MV-4-11 (cell line): ENCODE measurements at places on chromosomes 16 and 17.

GRCh38 chr17:37789771-37790541 lies 45.1 kb upstream of the HNF1B start:
- DNase-seq = no peak

DNA sequence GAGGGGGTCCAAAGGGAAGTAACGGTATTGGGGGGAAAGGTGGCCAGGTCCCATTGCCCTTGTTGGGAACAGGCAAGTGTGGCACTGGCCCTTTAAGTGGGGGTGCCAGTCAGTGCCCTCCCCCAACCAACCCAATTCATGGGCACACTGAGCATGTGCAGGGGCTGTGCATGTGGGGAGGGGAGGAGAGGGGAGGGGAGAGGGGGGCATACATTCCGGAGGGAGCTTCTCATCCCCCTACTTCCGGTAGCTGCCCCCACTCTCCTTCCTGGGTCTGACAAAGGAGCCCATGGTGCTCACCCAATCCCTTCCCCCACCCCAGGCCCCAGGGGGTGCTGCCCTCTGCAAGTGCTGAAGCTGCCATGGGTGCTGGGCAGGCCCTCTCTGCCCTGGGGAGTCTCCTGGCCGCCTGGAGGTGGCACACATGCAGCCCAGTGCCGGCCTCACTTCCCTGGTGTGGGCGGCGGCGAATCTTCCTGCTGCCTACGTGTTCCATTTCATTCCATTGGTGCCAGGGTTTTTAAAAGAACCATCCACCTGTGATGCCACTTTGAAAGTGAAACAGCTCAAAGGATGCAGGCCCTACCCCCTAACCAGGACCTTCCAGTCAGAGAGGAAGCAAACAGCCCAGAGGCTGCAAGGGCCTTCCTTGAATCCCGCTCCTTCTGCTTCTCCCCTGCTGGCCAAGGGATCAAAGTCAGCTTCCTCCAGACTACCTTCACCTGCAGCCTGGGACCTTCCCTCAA lies 11.0 kb downstream of the HEXIM2 start:
- no peak for DNase-seq

- no peak for DNase-seq
Measured at GRCh38 chr16:56896244-56896643, 31.2 kb downstream of the SLC12A3 start.

- peak; percentile 75 for DNase-seq
Measured at GRCh38 chr17:29140631-29141513, 39.3 kb downstream of the MYO18A start.

- DNase-seq = no peak
Measured at GRCh38 chr17:36879027-36879426, 58.2 kb upstream of the LHX1 start.
